A172 (cell line): ENCODE measurements at places on chromosomes 13 and 19.

DNA sequence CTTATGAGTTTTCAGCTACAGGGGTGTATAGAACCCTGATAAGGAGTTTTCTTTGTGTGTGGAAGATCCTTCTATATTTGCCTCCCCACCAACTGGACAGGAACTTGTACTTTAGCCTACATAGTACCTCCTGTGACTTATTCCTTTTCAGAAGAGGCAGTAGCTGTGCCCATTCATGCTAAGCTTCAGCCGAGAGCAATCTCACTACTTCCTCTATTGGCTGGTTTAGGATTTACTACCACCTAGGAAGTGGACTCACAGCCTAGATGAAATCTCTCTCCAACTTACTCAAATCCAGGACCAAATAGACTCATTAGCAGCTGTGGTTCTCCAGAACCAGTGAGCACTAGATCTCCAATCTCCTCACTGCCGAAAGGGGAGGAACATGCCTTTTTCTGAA lies 2.3 kb upstream of the REX1BD start:
- no peak for DNase-seq

GRCh38 chr19:39563408-39563807 lies 23.4 kb upstream of the EID2 start:
- DNase-seq = peak; percentile 80

DNA sequence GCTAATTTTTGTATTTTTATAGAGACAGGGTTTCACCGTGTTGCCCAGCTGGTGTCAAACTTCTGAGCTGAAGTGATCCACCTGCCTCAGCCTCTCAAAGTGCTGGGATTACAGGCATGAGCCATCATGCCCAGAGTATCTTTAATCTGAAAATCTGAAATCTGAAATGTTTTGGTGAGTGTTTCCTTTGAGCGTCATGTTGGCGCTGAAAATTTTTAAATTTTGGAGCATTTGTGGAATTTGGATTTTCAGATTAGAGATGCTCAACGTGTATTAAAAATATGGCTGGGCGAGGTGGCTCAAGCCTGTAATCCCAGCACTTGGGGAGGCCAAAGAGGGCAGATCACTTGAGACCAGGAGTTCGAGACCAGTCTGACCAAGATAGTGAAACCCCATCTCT lies 5.1 kb upstream of the CPAMD8 start:
- no peak for DNase-seq

DNA sequence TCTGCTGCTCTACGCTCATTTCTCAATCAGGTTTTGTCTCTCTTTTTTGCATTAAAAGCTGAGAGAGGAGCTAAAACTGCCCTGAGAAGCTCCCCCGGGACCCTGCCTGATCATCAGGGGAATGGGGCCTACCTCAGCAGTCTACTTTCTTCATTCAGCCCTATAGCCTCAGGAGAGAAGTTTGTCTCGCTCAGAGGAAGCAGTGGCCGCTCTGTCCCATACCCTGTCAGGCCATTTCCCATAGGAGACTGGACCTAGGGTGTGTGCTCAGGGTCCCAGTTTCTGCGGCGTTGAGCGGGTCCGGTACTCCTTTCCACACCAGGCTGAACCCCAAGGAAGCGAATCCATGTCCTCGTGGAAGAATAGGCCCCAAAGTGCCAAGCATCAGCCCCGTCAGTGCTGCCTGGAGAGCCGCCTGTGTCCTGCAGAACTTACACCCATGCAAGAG lies 21.7 kb downstream of the UBE2L5 start:
- DNase-seq = no peak

GRCh38 chr19:18366021-18366435 lies 19.9 kb upstream of the GDF15 start:
- peak; percentile 54 for DNase-seq
